ENCODE measurements at places on chromosomes 13 and 19.
A peak's percentile ranks its signal among the peaks of the same experiment; 100 is the strongest.

GRCh38 chr19:18913466-18913865 is 5.7 kb downstream of the COPE start:
- no peak for DNase-seq

- no peak for DNase-seq
Observed at GRCh38 chr19:11504502-11505031, 1.1 kb downstream of the ZNF653 start.

GRCh38 chr19:47414469-47414868 is 4.9 kb downstream of the MEIS3 start:
- no peak for DNase-seq

DNA sequence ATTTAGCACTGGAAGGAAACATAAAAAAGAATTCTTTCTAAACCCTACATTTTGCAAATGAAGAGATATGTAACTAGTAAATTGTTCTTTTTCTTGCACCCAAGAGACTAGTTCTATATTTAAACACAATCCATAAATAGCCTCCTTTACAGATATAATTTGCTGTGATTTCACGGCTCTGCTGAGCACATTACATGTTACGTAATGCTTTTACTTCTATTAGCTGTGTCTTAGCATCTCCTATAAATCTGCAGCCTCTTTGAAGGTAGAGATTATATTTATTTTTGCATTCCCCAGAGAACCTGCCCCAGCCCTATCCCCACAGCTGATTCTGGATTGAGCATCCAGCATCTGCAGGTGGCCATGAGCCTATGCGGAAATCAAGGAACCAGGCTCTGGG is 32.2 kb downstream of the LACC1 start:
- no peak for DNase-seq

DNA sequence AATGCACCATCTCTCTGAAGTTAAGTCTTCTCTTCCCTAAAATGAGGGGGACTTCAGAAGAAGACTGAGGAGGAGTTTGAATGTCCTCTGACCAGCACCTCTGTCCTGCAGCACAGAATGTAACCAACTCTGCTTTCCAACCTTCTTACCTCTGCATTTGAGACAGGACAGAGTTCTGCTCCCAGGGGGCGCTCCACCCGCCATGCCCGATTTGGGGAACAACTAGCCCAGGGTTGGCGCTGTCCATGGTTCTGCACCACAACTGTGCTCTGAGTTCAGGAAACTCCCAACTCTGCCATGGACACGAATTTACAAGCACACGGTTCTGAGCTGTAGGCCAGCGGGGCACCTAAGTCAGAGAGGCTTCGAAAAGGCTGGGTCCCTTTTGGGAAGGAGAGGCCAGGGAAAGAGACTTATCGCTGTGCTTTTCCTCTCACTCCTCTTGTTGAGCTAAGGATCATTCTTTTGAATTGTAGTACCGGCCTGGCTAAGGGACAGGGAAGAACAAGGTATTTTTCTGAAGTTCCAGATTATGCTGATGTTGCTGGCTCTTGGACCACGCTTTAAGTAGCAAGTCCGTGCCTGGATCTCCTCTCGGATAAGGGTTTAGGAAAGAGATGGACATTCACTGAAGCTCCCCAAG is 22.2 kb downstream of the SIGLEC5 start:
- DNase-seq: no peak

GRCh38 chr19:54335979-54336892 is 2.7 kb downstream of the LILRA4 start:
- no peak for DNase-seq

DNA sequence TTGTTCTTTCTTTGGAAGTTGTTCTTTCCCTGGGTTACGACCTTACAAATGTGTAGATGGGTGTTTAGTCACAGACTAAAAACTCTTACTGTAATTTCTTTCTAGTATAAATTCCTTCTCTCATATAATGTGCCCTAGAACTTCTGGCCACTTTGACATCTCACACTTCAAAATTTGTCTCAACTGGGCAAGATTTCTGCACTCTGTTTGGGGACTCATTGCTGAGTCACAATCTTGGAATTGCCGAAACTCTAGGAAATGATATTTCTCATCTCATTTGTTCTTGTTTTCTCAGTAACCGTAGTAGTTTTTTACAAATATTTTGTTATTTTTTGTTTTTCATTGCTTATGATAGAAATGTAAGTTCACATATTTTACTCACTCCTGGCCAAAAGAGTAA is 2523.2 kb upstream of the PCDH20 start:
- no peak for DNase-seq

DNA sequence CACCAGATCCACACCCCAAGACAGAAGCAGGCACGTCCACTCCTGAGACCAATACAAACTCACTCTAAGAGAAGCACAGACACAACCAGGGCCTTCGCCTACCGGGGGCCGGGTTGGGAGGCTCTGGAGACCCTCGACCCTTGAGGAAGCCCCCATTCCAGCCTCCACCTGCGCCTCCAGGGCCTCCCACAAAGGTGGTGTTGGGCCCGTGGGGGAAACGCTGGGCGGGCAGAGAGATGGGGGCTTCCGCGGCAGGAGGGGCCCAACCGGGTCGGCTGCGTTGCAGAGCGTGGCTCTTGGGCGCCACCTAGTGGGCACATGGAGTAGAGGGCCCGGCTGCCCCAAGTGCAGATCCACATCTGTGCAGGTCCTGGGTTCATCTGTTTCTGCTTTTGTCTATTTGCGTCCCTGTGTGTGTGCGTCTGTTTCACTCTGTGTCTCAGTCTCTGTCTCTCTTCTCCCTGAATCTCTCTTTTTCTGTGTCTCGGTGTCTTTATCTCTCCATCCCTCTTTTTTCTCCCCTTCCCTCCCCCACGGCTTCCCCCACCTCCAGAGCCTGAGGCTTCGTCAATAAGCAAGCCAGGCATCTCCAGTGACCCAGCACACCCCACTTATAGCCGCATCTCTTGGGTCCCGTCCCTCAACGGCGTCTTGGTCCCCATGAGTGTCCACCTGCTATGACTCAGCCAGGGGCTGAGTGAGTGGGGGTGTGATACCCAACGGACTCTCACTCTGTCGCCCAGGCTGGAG is 10.5 kb upstream of the TINCR start:
- no peak for DNase-seq

DNA sequence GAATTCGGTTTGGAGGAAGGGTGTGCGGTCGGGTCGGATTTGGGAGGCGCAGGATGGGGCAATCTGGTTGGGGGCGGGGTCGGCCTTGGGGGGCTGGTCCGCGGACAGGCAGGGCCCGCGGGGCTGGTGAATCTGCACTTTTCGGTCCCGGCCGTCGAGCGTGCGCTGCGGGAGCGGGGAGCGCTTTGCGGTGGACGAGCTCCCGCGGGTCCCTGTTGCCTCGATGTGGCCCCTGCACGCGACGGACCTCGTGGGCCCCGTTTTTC is 11.9 kb downstream of the PEAK3 start:
- no peak for DNase-seq

DNA sequence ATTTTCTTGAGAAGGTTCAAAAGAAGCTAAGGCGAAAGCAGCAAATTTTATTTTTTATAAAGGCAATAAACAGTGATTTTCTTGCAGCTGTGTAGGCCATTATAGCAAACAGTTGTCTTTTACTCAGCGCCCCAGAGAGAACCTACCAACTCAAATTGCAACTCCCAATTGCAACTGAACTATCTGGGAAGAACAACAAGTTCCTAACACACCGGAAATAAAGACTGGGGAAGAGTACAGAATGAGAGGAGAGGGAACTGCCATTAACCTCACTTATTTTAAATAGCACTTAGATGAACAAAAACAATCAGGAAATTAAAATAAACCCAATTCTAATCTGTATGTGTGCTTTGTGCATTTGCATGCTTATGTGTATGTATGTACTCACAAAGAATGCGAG is 171.1 kb downstream of the KCTD12 start:
- DNase-seq: no peak

- peak; percentile 12 for DNase-seq
Observed at GRCh38 chr19:8001995-8002849, 3.2 kb downstream of the ELAVL1 start.

GRCh38 chr19:18500799-18501198 is 21.1 kb downstream of the ELL start:
- DNase-seq: no peak

DNA sequence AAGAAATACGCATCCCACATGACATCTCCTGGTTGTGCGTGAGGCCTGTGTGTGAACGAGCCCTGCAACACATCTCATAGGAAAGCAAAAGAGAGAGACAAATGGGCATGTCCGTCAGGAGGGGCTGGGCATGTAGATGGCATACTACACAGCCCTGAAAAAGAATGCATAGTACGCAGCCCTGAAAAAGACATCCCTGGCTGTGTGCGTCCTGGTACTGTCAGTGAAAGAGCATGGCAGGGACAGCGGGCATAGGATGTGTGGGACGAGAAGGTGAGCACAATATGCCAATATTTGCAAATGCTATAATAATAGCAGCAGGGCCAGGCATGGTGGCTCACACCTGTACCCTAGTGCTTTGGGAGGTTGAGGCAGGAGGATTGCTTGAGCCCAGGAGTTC is 28.6 kb downstream of the PTPRS start:
- no peak for DNase-seq

DNA sequence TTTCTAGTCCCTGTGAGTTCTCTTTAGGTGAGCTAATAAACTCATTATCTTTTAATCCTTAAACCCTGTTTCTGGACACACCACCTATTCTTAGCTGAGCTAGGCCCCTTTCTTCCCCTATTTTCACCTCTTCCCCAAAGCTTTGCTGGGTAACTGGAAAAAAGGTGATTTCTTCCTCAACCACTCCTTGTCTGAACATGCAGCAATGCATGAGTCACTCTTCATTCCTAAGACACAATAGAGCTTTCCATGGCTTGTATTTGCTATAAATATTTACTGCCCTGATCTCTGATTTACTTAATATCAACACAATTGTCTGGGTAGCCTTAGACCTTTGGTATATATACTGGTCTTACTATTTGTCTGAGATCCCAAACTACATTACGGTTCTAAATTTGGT is 370.9 kb downstream of the KLF5 start:
- no peak for DNase-seq

- DNase-seq: no peak
Observed at GRCh38 chr13:106468744-106469590, 66.5 kb downstream of the EFNB2 start.

Measured in esophagus squamous epithelium (tissue), 5 donors.